Activated T-helper 1 cell treated with Interleukin-2 at 50 U/mL for 16 hours (primary cell): ENCODE measurements at places on chromosomes 16 and 17.

DNA sequence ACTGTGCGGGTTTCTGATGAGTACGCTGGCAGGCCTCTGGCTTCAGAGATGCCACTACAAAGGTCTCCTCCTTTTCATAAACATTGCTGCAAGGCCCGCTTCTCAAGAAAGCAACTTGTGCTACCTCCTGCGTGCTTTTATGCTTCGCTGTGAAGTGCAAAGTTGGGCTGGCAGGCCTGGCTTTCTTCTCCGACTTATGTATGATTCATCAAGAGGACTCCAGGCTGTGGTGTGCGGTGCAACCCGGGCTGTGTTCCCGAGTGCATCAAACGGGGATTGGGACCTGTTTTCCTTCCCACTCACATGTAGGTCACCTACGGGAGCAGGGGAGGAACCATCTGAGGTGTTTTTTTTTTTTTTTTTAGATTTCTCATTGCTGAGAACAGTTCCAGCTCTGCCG is 534.1 kb downstream of the WWOX start:
- DNase-seq = no peak

GRCh38 chr16:58332997-58333700 is 38.3 kb upstream of the PRSS54 start:
- DNase-seq = no peak

DNA sequence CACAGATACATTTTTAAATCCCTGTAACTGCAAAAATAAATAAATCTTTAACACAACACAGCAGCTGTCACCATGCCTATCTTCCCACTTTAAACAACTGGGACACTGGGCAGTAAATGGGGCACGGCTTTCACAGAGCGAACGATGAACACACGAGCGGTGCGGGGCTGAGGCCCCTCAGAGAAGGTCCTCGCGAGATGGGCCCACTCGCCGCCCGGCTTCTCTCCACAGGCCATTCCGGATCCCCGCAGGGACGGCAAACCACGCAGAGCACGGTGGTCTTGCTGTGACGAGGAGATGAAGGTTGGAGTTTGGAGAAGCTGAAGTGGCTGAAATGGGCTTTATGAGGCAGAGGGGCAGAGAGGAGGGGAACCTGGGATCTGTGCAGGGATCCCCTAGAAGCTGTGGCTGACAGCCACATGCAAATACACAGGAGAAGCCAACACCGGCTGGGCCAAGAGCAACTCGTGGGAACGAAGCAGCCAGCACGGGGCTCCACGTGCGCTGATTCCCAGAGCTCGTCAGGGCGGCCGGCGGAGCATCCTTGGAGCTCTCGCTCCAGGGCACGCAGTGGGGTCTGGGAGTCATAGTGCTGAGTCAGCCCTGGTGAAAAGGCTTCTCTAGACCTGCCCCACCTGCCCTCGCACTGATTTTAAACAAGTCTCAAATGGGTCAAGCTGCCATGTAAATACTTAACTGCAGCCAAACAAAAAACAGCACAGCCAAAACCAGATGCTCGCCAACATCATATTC is 31.7 kb downstream of the CCDC57 start:
- no peak for DNase-seq

GRCh38 chr17:2044263-2044894 is 2.6 kb downstream of the OVCA2 start:
- no peak for DNase-seq

DNA sequence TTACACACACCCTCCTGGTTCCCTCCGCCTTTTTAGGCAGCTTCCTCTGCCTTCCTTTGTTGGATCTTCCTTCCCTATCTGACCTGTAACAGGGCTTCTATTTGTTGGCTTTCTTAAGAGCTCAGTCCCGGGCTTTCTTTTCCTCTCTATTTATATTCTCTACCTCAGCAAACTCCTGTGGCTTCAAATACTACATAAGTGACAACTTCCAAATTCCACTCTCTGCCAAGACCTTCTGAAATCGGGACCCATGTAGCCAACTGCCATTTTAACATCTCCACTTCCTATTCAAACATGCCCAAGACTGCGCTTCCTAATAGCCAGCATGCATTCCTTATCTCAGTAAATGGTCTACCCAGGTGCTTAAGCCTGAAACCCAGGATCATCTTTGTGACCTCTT is 128.1 kb downstream of the MRTFB start:
- DNase-seq = no peak

DNA sequence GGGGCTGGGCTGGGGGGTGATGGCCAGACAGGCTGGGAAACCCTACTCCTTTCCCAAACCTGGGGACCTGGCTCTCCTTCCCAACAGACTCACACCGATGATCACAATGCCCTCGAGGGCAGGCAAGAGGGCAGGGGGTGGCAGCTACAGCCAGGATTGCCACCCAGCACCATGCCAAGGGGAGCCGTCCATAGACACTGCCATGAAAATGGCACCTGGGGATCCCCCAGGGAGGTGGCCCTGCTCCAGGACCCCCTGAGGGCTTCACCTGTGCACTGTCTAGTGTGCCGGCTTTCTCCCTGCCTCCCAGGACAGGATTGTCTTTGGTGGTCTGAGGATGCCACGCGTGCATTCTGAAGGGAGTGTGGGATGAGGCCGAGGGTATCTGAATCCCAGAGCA is 24.6 kb downstream of the RPH3AL start:
- no peak for DNase-seq

- DNase-seq = no peak
Observed at GRCh38 chr17:630801-631200, 83.8 kb downstream of the VPS53 start.

- DNase-seq = peak; percentile 64
Observed at GRCh38 chr17:27601069-27601974, 29.7 kb upstream of the LGALS9 start.

- DNase-seq = no peak
Observed at GRCh38 chr17:31696703-31697325, 162.2 kb downstream of the COPRS start.

- DNase-seq = no peak
Observed at GRCh38 chr16:19486750-19487325, 35.1 kb downstream of the GDE1 start.

GRCh38 chr16:17571499-17572093 is 100.8 kb upstream of the XYLT1 start:
- DNase-seq = no peak
